ENCODE measurements at places on chromosomes 5 and 9.

DNA sequence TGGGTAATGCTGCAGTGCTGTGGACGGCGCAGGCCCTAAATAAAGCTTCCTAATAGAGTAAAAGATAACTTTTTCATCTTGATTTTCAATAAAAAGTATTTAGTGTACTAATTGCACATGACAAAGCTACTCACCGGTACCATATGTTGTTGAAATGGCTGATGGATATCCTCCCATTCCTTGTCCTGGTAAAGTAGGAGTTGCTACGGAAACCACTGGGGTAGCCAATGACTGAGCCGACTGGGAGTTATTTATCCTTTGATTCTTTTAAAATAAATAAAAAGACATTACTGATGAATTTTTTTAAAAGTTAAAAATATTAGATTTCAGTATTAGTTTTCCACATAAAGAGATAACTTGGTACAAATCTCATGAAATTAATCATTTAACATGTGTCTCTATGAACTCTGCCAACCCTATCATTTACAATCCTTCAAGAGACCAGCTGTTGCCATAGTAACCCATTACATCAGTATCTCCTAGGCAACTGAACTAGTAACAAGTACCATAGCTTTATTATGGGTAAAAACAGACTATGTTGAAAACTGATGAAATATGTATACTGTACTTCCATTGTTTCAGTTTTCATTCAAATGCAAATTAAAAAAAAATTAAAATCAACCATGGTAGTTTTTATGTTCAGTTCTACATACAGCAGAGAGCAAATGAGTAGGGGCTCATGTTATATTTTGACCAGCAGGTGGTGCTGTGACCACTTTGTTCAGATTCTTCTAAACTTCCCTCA is 153.7 kb downstream of the MEF2C start:
- peaks cover 20% of the 10 kb centered on the region for H3K4me1 ChIP-seq
- peak overlapping the region; percentile 7 for H3K27ac ChIP-seq
- peaks cover 34% of the 10 kb centered on the region for H3K36me3 ChIP-seq
- H3K4me3 ChIP-seq: no peak overlapping the region
- H3K27me3 ChIP-seq: no peaks in the 10 kb centered on the region
- DNase-seq: peak; percentile 74

DNA sequence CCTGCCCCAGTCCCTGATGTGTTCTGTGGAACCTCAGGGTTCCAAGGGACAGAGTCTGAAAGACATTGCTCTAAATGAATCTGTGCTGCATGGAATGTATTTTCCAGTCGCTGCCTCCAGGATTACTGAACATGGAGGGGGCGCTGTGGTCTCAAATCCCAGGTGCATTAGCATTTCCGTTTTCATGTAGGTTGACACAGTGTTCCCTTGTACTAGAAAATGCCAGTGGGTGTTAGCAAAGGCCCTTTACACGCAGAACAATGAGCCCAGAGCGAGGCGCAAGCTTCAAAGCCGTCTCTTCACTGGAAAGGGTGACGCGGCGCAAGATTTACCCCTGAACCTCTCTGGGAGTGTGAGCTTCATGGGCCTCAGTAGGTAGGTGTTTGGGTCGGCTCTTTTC is 308.3 kb downstream of the SLIT3 start:
- no peak for DNase-seq
- H3K4me3 ChIP-seq: no peak overlapping the region
- H3K4me1 ChIP-seq: peaks cover 8% of the 10 kb centered on the region
- H3K27ac ChIP-seq: no peak overlapping the region
- H3K36me3 ChIP-seq: no peaks in the 10 kb centered on the region

GRCh38 chr5:18967637-18968036 is 1020.4 kb downstream of the CDH18 start:
- H3K27me3 ChIP-seq: no peaks in the 10 kb centered on the region
- no peak overlapping the region for H3K27ac ChIP-seq
- no peak for DNase-seq

- no peak overlapping the region for H3K27ac ChIP-seq
- H3K36me3 ChIP-seq: no peaks in the 10 kb centered on the region
- H3K4me1 ChIP-seq: no peaks in the 10 kb centered on the region
- DNase-seq: no peak
- no peaks in the 10 kb centered on the region for H3K27me3 ChIP-seq
These were observed 192.2 kb upstream of the RPS23 start for GRCh38 chr5:82470185-82470994.

DNA sequence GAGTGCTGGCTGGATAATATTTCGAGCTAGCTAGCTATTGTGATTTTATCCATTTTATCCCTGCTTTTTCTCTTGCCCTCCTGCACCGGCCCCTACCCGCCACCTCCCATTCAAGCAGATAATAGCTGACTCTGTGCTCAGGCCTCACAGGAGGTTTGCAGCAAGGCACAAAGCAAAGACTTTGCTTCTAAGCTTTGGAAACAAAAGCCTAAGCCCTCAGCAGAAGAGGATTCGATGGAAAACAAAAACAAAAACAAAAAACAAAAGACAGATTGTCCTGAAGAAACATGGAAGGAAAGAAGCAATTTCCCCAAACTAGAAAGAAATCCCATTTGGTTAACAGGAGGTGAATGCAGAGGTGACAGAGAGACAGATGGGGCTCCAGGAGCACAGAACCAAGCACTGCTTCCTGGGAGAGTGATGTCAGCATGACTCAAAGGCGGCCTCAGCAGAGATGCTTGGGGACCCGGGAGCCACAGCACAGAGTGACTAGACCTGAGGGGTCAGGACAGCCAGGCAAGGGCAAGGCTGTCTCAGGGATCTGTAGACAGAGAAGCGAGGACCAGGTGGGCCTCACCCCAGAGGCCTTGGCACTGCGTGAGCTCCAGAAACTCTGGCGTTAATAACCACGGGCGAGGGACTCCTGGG is 28.4 kb downstream of the MTX3 start:
- H3K27ac ChIP-seq: no peak overlapping the region
- no peak overlapping the region for H3K4me3 ChIP-seq
- H3K4me1 ChIP-seq: no peaks in the 10 kb centered on the region
- no peaks in the 10 kb centered on the region for H3K36me3 ChIP-seq
- no peaks in the 10 kb centered on the region for H3K27me3 ChIP-seq
- no peak for DNase-seq

GRCh38 chr5:80963966-80964481 is 3.9 kb downstream of the RASGRF2 start:
- no peak for DNase-seq
- no peak overlapping the region for H3K27ac ChIP-seq
- no peaks in the 10 kb centered on the region for H3K36me3 ChIP-seq
- no peaks in the 10 kb centered on the region for H3K27me3 ChIP-seq
- H3K4me1 ChIP-seq: no peaks in the 10 kb centered on the region

GRCh38 chr5:169445191-169445590 is 138.4 kb upstream of the SPDL1 start:
- no peaks in the 10 kb centered on the region for H3K4me1 ChIP-seq
- no peaks in the 10 kb centered on the region for H3K27me3 ChIP-seq
- H3K27ac ChIP-seq: no peak overlapping the region
- H3K4me3 ChIP-seq: no peak overlapping the region
- DNase-seq: no peak
- no peaks in the 10 kb centered on the region for H3K36me3 ChIP-seq

DNA sequence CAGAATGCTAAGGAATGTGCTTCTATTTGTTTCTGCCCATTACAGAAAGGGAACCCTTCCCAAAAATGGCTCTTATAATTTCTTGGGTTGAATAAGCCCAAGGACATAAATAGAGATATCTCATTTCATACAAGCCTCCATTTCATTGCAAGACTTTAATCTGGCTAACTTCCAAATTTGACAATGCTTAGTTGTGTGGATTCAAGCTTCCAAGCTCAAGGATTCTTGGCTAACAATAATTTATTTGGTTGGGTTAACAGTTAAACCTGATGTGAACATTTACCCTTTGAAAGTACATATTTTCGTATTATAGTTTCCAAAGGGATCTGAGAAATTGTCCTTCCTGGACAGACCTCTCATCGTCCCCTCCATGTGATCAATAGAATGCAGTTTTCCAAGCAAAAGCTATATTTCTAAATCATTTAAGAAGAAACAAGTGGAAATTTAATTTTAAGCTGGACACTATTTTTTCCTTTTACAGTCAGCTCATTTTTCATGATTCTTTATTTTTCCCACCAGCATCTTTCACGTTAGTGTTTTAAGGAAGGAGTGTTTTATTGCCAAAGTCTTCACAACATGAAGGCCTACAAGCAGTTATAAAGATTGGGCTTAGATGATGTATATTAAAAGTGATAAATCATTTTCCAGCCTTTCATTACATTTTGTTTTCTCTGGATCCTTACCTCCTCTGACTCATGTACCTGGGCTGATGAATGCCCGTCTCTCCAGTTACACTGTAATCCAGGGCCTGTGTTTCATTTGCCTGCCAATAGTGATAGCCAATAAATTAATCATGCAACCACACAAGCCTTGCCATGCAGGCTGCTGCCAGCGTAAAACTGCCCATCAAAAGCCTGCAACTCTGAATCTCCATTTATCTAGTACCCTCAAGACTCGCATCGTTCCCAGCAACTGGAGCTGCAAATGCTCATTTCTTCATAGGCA is 176.7 kb downstream of the NTRK2 start:
- H3K27me3 ChIP-seq: no peaks in the 10 kb centered on the region
- no peaks in the 10 kb centered on the region for H3K36me3 ChIP-seq
- no peak overlapping the region for H3K27ac ChIP-seq
- 0 out of 2 replicates have a peak, but pooled peaks cover 6% of the 10 kb centered on the region for H3K4me1 ChIP-seq

DNA sequence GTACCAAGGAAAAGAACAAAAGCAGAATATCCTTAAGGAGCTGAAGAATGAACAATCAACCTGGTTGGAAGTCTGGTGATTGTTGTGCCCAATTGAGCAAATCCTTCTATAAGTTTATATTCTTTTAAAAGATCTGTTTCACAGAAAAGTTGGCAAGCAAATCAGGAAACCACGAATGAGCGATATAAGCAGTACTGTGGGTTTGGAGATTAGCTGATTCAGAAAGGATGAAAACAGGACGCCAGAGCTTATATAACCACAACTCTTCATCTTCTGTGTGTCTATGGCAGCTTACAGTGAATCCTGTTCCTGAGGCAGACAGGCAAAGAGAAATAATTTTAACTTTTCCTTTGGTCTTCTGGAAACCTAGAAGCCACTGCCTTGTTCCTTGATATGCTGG is 61.7 kb downstream of the SLC38A9 start:
- H3K27ac ChIP-seq: no peak overlapping the region
- DNase-seq: peak; percentile 45
- no peaks in the 10 kb centered on the region for H3K4me1 ChIP-seq
- H3K27me3 ChIP-seq: no peaks in the 10 kb centered on the region
- no peak overlapping the region for H3K4me3 ChIP-seq

GRCh38 chr9:90844326-90844725 is 42.7 kb downstream of the SYK start:
- H3K36me3 ChIP-seq: no peaks in the 10 kb centered on the region
- peaks cover 6% of the 10 kb centered on the region for H3K4me1 ChIP-seq
- H3K27ac ChIP-seq: no peak overlapping the region
- no peak for DNase-seq

DNA sequence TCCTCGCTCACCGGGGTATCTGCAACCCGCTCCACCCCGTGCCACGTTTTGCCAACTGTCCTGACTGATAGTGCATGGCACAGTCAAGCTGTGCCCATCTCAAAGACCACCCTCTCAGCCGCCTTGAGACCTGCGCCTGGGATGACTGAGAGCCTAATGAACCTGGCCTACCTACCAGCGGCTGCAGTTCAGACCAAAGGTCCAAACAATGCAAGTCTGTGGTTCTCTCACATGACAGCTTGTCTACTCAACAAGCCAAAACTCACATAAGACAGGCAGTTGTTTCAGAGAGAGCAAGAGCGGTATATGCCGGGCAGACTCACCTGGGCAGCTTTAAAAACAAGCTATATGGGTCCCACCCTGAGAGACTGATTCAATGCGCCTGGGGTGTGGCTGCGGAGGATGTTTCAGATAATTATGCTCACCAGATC is 70.5 kb downstream of the EPB41L4B start:
- H3K27ac ChIP-seq: no peak overlapping the region
- no peaks in the 10 kb centered on the region for H3K4me1 ChIP-seq
- H3K27me3 ChIP-seq: no peaks in the 10 kb centered on the region

DNA sequence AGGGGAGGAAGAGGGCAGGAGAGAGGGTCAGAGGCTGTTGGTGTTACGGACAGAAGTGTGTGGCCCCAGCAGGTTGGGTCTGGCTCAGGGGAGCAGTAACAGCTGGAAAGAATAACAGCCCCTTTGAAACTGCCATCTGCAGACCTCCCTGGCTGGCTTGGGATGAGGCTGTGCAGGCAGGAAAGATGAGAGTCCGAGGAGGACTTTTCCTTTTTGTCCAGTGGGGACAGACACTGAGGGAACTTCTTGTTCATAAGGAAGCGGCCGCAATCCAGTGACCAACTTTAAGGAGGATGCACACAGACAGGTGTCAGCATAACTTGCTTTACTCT is 14.8 kb upstream of the PLEKHG4B start:
- no peak for DNase-seq
- H3K27ac ChIP-seq: no peak overlapping the region
- peaks cover 50% of the 10 kb centered on the region for H3K27me3 ChIP-seq
- H3K4me3 ChIP-seq: no peak overlapping the region

Measured in MM.1S (cell line).